ENCODE measurements at places on chromosomes 12 and 14. TPM values are rescaled to one million over a fixed set of nuclear protein-coding genes. Genes with fewer than 3 reads are reported as not detected.

Gene FUT8
- total RNA-seq, result 29.1 TPM

- DNase-seq, result no peak
Measured at GRCh38 chr12:116331876-116332275, 54.4 kb upstream of the MED13L start.

- DNase-seq, result no peak
Measured at GRCh38 chr14:73887694-73888459, 1.2 kb downstream of the ZNF410 start.

GRCh38 chr14:92356677-92357076 lies 33.7 kb downstream of the SLC24A4 start:
- DNase-seq, result no peak

- DNase-seq, result peak; percentile 21
Measured at GRCh38 chr12:31018106-31018789, 55.4 kb upstream of the DDX11 start.

GRCh38 chr14:101070540-101071492 lies 167.3 kb upstream of the RTL1 start:
- peak; percentile 38 for DNase-seq

Gene NPAS3
- 3.2 TPM for total RNA-seq

Gene SPIC
- total RNA-seq, result not detected

DNA sequence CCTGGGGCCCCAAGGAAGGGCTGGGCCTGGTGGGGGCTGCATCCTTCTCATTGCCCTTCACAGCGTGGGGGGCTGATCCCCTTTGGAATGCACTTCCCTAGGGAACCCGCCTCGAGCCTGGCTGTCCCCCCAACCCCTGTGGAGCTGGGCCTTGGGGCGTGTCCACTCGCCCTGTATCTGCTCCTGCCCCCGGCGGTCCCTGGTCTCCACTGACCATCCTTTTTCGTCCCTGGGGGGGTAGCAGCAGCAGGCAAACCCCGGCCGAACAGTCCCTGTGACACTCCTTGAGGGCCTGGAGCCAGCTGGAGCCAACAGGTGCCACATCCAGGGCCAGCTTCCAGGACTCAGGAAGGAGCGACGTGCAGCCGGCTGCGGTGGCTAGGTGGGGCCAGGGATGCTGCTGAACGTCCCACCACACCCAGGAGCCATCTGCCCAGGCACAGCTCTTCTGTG lies 9.4 kb upstream of the GPR132 start:
- DNase-seq, result no peak

DNA sequence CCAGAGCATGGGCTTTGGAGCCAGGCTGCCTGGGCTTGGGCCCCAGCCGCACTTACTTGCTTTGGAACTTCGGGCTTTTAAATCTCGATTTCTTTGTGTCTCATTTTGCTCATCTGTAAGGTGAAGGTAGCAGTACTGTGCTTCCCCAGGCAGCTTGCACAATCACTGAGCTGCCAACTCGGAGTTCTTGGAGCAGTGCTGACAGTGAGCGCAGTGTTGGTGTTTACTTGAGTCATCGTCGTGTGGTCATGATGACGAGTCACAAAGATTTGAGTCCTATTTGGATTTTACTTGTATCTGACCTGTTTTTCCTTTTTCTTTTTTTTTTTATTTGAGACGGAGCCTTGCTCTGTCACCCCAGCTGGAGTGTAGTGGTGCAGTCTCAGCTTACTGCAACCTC lies 31.3 kb upstream of the ATF1 start:
- DNase-seq, result no peak

DNA sequence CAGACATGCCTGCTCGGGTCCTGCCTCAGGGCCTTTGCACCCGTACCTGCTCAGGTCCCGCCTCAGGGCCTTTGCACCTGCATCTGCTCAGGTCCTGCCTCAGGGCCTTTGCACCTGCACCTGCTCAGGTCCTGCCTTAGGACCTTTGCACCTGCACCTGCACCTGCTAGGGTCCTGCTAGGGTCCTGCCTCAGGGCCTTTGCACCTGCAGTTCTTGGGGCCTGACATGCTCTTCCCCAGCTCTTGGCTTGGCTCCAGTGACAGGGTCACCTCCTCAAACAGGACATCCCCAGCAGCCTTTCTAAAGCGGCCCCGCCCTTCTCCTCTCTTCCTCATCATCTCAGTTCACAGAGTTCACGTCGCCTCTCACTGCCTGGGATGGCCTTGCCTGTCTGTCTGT lies 54.9 kb upstream of the NCOR2 start:
- DNase-seq, result no peak

Gene TMEM233
- total RNA-seq, result not detected

GRCh38 chr14:30559638-30560091 lies 707 bp downstream of the G2E3 start:
- no peak for DNase-seq

Gene SDR9C7
- not detected for total RNA-seq

Gene ARHGEF25
- total RNA-seq, result 140 TPM

- DNase-seq, result no peak
Measured at GRCh38 chr12:1173781-1174617, 183.0 kb downstream of the ERC1 start.

Gene RPL10L
- total RNA-seq, result not detected

Gene ACOT6
- not detected for total RNA-seq

DNA sequence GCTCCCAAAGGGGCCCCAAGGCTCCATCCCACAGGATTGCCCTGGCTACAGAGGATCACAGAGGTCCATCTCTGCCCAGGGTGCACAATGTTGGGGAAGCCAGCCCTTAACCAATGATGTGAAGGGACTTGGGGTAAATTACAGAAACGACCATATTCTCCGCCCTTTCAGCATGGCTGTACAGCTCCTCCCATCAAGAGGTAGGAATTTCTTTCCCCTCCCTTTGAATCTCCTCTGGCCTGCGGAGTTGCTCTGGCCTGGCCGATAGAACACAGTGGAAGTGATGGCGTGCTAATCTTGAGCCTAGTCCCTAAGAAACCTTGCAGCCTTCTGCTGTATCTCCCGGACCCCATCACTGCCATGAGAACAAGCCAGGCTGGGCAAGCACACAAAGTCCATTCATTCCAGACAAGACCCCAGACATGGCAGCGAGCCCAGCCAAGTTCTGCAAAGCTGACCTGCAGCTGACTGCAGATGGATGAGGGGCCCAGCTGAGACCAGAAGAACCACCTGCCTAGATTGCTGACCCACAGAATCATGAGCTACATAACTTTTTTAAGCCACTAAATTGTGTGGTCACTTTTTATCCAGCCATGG lies 6.9 kb upstream of the IFI27 start:
- no peak for DNase-seq

Gene TNFRSF1A
- 182 TPM for total RNA-seq

Gene DPF3
- 1.6 TPM for total RNA-seq

GRCh38 chr14:95770777-95771176 lies 56.9 kb upstream of the TCL1A start:
- no peak for DNase-seq

Gene ALX1
- not detected for total RNA-seq

DNA sequence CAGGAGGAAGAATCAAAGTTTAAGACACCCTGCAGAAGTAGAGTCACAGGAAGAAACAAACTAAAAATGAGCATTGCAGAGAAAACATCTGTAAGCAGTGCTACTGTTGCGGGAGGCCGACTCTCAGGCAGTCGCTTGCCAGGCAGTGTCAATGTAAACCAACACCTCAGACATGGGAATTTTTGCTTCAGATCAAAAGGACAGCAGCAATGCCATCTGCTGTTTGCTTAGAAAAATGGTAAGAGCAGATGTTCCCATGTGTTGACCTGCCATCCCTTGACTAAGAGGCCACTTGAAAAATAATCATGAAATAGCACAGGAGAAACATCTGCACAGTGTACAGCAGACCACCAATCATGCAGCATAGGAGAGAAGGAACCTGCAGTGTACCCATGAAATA lies 196.6 kb downstream of the SLC25A21 start:
- no peak for DNase-seq

DNA sequence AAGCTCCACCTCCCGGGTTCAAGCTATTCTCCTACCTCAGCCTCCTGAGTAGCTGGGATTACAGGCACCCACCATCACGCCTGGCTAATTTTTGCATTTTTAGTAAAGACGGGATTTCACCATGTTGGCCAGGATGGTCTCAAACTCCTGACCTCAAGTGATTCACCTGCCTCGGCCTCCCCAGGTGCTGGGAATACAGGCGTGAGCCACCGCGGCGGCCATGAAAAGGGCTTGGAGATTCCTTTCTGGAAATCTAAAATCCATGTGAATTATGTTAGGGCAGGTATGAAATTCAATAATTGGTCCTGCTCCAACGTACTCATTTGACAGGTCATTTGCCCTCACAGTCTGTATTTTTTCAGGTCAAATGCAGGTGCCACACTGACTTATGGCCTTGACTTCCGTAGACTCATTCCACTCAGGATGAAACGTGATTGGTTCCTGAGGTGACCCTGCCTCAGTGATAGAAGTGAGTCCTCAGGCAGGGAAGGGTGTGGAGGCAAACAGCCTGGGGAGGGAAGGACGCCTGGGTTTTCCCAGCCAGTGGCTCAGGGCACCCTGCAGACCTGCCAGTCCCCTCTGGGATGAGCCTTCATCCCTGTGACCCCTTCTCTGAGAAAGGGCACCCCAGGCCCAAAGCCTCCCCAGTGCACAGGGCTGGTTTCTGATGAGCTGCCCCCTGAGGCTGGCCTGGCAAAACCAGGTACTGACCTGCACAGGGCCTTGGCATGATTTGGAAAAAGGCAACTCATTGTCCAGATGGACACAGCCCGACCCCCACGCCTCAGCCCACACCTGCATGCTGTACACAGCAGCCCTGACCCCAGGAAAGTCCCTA lies 48.7 kb downstream of the PSMA6 start:
- DNase-seq, result peak; percentile 71

Gene GARIN6
- not detected for total RNA-seq

Gene A2M
- 296 TPM for total RNA-seq

Gene CLEC7A
- total RNA-seq, result 8.9 TPM

DNA sequence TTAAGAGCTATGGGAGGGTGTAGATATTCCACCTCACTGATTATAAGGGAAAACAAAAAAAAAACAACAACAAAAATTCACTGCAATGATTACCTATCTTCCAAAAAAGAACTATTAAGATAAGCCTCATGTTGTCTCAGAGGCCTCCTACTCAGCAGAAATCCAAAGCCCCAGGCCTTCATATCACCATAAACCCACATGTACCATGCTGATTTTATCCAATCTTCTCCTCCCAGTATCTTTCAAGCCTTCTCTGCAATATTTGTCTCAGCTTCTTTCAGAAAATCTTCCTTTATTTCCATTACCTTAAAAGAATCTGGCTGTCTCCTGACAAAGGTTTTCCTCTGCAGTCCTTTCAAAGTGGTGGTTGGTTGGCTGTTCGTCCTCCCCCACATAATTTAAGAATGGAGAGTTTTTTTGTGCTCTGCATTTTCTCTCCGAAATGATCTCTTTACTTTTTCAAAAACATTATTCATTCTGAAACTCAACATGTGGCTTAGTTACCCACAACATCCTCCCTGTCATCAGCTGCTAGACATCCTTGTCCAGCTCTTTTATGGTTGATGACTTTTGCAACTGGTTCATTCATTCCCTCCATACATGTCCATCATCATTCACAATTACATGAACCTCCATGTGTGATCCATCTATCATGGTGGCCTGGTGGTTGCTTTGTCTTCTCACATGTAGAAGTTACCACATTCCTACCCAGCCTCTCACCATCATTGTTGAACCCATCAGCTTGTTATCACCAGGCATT lies 2.9 kb upstream of the EPYC start:
- no peak for DNase-seq

GRCh38 chr12:12436831-12437345 lies 80.0 kb downstream of the BORCS5 start:
- no peak for DNase-seq

DNA sequence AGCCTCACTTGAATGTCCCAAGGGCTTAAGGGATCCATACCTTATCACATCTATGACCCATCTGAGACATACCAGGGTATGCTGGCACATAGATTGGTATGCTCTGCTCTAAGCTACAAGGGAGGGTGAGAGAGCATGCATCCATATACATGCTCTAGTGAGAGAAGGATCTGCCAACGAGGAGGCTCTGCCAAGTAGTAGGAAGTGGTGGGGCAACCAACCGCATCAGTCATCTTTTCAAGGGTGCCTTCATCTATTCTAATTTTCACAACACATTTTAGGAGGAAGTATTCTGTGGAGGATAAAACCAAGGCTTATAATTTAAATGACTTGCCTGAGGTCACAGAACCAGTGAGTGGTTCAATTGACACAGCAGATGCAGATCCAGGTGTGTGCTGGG lies 6.6 kb upstream of the PPM1A start:
- DNase-seq, result no peak

DNA sequence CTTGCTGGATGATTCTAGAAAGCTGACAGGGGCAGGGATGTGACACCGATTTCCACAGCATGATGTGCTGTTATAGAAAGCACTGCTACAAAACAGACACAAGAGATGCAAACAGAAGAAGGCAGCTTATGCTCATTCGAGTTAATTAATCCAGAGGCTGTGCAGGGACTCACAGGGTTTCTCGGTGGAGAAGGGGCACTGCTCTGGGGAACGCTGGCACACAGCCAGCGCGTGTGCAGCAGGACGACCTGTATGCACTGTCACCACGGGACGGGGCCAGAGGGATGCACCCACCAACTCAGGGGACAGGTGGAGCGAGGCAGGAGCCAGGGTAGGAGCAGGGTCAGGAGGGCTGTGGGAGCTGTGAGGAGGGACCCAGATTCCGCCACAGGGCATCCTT lies 143.5 kb downstream of the RIMBP2 start:
- DNase-seq, result no peak

GRCh38 chr14:61864329-61864898 lies 102.2 kb downstream of the SNAPC1 start:
- DNase-seq, result no peak

GRCh38 chr12:46343118-46343852 lies 29.3 kb downstream of the SLC38A2 start:
- no peak for DNase-seq

DNA sequence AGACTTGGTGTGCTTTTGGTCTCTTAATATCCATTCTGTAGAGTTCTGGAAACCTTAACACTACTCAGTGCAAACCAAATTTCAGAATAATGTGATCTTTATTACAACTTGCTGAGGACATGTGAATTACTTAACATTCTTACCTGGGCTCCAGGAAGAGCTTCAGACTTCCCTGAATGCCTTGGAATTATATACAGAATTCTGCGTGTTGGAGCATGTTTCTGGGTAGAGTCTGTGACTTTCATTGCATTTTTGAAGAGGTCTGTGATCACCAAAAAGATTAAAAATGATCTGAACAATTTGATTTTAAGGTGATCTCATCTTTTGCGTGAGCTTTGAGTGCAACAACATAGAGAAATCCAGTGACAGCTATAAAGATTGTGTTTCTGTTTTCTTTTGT lies 35.4 kb downstream of the ZDHHC17 start:
- DNase-seq, result no peak

Gene KLRB1
- not detected for total RNA-seq

Gene RASSF8
- 85.0 TPM for total RNA-seq
